Activated CD8-positive, alpha-beta memory T cell treated with anti-CD3 and anti-CD28 coated beads, Interleukin-2, amount 50 U/mL, for 48 hours (primary cell): ENCODE measurements at places on chromosomes 12 and 14.

- no peak for DNase-seq
Measured at GRCh38 chr12:131530422-131530821, 180.5 kb upstream of the SFSWAP start.

DNA sequence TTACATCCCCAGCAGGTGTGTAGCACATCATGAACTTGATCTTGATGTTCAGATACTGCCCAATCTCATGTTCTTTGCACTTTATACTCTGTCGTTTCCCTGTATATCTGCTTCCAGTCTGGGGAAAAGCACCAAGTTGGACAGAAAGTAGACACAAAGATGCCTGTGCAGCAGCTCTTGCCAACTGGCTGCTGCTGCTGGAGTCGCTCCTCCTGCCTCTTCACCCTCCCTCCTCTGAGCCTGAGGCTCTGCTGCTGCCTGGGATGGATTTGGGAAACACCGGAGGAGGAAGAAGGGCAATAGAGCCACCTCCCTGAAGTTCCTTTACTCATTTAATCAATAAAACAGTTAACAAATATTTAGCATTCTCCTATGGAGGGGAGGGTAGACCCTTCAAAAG, 32.4 kb downstream of the ADCK1 start:
- no peak for DNase-seq

- no peak for DNase-seq
Measured at GRCh38 chr14:55721353-55721752, 141.3 kb downstream of the KTN1 start.

GRCh38 chr12:52279422-52280318, 5.2 kb downstream of the KRT86 start:
- DNase-seq: no peak

GRCh38 chr12:14554281-14555007, 13.2 kb downstream of the PLBD1 start:
- DNase-seq: no peak

DNA sequence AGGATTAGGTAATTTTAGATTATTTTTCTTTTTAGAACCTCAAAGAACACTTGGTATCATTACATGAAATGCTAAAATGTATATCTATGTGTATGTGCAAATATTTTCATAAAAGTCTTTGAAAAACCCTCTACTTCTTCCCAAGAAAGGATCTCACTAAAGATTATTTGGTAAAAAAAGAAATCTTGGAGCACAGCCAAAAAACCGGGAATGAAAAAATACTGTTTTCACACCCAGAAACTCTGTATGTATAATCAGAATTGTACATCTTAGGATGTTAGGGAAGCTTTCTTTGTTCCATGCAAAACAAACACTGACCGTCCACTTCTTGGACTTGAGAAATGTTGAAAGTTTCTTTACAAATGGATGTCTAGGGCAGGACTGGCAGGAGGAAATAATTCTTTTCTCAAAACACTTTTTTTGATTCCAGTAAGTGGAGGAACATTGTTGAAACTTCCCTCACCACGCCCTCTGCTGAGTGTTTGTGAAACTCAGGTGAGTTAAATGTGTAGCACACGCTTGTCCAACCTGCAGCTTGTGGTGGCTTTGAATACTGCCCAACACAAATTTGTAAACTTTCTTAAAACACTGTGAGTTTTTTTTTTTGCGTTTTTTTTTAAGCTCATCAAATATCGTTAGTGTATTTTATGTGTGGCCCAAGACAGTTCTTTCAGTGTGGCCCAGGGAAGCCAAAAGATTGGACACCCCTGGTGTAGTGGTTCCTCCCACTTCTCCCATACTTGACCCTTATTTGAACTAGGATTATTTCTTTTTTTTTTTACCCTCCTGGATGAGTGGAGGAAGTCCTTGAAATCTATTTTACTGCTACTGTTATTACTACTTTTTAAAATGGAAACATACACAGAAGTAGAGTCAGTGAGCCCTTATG, 26.6 kb downstream of the FBXO34 start:
- DNase-seq: no peak

- no peak for DNase-seq
Measured at GRCh38 chr12:54199034-54199433, 10.2 kb upstream of the SMUG1 start.

- DNase-seq: no peak
Measured at GRCh38 chr12:62848418-62848817, 86.5 kb downstream of the PPM1H start.

- DNase-seq: no peak
Measured at GRCh38 chr12:119868992-119869391, 8.1 kb downstream of the CIT start.

- DNase-seq: no peak
Measured at GRCh38 chr12:89278169-89278568, 74.1 kb downstream of the DUSP6 start.

- DNase-seq: no peak
Measured at GRCh38 chr12:106140223-106140986, 1.7 kb upstream of the NUAK1 start.

- DNase-seq: no peak
Measured at GRCh38 chr14:75094896-75095295, 25.5 kb downstream of the ZC2HC1C start.

GRCh38 chr12:31736472-31736871, 7.7 kb upstream of the AMN1 start:
- no peak for DNase-seq

GRCh38 chr12:83476695-83477690, 790.3 kb downstream of the TMTC2 start:
- no peak for DNase-seq

- DNase-seq: no peak
Measured at GRCh38 chr12:63876980-63877379, 32.5 kb downstream of the SRGAP1 start.

DNA sequence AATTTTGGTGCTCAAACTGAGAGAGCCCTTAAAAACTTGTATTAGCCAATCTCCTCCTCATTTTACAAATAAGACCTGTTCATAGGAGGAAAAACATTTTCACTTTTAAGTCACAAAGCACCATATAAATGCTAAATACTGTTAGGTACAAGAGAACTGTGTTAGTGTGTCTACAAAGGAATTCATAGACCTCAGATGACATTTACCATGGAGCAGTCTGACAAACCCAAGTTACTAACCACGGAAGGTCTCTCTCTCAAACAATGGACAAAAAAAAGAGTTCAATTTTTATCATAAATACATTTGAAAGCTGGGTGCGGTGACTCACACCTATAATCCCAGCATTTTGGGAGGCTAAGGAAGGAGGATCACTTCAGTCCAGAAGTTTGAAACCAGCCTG, 10.0 kb downstream of the SBNO1 start:
- no peak for DNase-seq

DNA sequence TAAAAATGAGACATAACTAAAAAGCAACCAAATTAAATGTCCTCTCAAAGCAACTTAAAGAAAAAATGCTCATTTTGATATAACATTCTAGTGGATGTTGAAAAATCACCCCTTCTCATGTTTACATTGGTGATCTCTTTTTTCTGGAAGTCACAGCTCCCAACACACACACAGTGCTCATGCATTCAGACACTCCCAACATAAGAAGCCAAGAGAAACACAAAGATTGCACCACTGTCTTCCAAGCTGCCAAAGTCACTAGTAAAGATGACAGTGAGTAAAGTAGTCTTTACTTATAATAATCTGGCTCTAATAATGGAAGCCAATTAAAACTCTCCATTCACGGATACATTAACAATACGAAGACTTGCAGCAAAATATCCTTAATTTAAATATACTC, 218.4 kb downstream of the NTF3 start:
- no peak for DNase-seq

- DNase-seq: peak; percentile 91
Measured at GRCh38 chr12:98516111-98516873, 902 bp downstream of the TMPO start.

- DNase-seq: no peak
Measured at GRCh38 chr14:94636744-94637412, 24.7 kb downstream of the SERPINA3 start.

GRCh38 chr12:101107032-101107763, 102.8 kb downstream of the SLC5A8 start:
- DNase-seq: no peak

DNA sequence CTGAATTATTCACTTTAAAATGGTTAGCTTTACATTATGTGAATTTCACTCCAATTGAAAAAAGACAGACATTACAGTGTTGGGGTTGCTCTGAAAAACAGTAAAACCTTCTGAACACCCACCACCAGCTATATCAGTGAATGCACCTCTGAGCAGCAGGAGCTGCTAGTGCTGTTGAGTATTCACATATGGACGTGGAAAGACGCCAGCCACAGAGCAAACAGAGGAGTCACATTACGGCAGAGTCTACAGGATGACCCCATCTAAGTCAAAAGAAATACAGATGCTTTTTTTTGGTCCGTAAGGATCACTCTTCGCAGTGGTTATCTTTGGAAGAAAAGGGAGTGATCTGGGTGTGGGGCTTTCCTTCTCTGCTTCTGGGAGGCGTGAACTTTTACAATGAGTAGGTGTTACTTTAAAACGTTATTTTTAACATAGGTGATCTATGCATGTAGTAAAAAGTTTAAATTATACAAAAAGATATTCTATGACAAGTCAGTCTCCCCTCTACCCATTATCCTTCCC, 4.5 kb downstream of the HVCN1 start:
- DNase-seq: no peak

DNA sequence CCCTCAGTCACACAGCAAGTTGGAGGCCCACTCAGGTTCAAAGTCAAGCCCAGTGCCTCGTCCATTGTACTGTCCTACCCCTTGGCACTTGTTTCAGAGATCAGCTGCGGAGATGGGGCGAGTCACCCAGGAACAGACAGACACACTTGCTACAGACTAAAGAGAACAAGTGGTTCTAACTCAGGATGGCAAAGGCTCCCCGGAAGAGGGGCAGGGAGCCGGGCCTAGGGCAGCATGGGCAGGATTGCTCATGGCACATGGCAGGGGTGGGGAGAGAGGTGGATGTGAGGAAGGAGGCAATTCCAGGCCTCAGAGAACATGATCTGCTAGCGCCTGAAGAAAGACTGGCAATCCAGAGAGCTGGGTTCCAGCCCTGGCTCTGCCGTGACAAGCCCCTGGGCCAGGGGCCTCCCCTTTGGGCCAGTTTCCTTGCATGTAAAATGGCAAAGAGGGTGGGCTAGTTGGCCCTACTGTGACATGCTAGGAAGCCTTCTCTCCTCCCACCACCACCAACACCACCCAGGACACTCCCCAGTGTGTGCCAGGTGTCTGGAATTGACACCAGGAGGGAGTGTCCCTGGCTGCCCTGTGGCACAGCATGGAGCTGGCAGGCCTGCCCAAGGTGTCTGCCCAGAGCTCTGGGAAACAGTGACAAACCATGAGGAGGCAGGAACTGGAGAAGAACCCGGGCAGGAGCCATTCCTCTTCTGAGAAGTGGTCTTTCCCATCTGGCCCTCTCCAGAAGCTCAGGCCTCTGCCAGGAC, 24.0 kb upstream of the IRF2BPL start:
- peak; percentile 60 for DNase-seq

- no peak for DNase-seq
Measured at GRCh38 chr12:6202304-6202703, 2.1 kb downstream of the CD9 start.

DNA sequence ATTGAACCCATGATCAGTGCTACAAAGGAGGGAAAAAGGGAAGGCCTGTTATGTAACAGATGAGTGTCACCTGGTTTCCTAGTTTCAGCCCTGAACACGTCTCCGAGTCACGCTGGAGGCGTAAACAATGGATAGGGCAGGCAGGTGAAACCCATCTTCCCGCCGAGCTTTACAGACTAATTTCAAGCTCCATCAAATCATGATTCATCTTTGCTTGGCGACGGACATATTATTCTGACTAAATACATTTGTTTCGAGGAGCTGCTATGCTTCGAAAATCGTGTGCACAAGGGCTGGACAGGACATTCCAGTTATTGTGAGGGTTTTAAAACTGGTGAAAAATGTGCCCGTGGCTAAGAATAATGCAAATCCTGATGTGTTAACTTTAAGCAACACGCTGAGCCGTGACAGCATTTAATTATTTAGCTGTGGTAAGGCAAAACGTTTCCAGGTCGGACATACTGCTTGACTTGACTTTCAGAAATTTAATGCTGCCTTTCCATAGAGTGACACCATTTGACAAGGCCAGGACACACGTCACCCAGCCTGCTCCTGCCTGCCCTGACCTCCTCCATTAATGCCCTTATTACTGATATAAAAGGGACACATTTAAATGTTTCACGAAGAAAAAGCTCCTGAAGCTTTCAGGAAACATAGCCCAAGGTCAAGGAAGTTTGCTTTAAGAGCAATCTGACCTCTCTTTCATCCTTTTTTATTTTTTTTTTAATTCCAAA, 1203.5 kb upstream of the TMEM132C start:
- no peak for DNase-seq

GRCh38 chr14:54348001-54348611, 48.7 kb upstream of the CDKN3 start:
- DNase-seq: no peak

DNA sequence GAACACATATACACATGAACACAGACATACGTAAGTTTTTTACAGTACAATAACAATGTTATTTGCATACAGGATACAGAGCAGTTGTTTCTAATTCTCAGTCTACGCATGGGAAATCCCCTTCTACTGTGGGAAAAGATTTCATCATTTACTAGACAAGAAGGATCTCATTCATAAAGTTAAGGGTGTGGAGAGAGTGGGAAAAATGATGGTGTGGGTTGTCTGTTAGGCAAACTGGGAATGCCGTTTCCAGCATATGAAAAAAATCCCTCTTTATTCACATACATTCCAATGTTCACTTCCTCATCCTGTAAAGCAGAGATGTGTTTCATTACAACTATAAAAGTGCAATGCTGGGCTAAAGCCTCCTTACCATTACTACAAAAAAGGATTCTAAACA, 120.9 kb downstream of the SINHCAF start:
- no peak for DNase-seq

GRCh38 chr14:88613552-88614010, 50.7 kb downstream of the ZC3H14 start:
- no peak for DNase-seq

DNA sequence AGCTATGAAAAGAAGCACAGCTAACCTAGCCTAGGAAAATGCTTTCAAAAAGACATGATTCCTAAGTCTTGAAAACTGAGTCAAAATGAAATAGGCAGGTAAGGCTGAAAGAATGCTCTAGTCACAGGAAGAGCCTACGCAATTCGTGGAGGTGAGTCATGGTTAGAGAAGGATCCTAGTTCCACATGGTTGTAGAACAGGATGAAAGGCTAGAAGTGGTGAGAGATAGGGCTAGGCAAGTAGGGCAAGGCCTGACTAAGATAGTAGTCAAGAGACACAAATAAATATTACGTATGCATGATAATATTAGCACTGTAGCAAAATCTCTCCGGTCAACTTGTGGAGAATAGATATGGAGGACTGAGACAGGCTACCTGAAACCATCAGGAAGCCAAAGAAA, 47.2 kb downstream of the PLCZ1 start:
- DNase-seq: no peak

- no peak for DNase-seq
Measured at GRCh38 chr14:44300916-44301315, 206.2 kb downstream of the FSCB start.

- DNase-seq: no peak
Measured at GRCh38 chr12:81303935-81304334, 226.1 kb downstream of the ACSS3 start.

GRCh38 chr14:103207388-103208072, 84.3 kb downstream of the TNFAIP2 start:
- DNase-seq: no peak

GRCh38 chr14:105283028-105283427, 17.8 kb downstream of the BRF1 start:
- DNase-seq: no peak
